Stimulated activated CD4-positive, alpha-beta T cell treated with anti-CD3 and anti-CD28 coated beads, Interleukin-4, amount 100 ng/mL, for 48 hours (primary cell): ENCODE measurements at places on chromosomes 16 and 17.

DNA sequence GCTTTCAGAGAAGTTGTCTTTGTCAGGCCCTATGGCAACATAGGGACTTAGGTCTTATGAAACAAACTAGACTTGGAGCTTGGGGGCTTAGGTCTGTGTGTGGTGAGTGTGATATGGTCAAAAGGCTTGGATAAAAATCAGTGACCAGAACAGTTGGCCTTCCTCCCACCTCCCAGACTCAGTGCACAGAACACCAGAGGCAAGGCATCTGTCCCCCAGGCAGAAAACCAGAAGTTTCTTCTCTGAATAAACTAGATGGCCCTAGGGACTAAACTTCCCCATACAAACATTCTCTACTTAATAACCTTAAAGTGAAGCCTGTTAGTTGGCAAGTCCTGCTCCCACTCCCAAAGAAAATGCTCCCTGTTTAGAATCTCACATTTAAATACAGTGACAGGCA is 39.2 kb upstream of the PMFBP1 start:
- no peak for DNase-seq

DNA sequence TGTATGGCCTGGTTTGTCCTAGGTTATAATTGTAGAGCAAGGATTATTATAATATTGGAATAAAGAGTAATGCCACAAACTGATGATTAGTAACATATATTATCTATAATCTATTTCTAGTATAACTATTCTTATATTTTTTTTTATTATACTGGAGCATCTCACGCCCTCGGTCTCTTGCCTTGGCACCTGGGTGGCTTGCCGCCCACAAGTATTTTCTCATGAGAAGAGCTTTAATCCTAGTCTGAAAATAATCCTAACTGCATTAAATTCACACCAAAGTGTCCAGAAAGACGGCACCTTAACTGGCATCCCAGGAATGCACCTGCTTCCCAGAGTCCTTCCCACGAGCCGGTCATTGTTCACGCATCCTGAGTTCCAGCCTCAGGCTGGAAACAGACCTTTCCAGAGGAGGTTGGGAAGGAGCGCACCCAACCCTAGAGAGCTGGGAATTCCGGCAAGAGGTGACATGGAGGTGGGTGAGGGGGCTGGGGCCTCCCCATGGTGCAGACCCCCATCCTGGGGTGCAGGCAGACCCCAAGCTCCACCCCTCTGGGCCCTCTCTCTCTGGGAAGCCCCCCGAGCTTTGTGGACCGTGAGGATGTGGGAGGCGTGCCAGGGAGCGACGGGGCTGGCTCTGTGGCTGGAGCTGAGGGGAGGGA is 15.9 kb downstream of the CHMP1A start:
- no peak for DNase-seq

DNA sequence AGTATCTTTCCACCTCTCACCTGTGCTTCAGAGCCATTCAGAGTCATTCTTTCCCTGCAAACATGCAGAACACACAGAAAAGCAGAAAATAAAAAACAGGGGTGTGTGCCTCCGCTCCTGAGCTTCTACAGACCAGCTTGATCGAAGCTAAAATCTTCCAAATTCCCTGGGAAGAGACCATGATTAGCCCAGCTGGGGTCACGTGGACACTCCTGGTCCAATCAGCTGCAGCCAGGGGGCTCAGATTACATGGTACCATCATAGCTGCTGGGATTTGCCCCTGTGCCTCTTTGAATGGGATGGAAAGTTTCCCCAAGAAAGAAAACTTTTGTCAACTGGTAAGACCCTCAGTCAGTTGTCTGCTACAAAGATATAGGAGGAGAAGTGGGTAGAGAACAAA is 159.9 kb downstream of the TMEM114 start:
- no peak for DNase-seq

- DNase-seq, result no peak
Measured at GRCh38 chr17:56598466-56598865, 5.0 kb downstream of the NOG start.

GRCh38 chr17:41563607-41564170 is 8.2 kb downstream of the KRT9 start:
- no peak for DNase-seq
